ENCODE measurements at places on chromosomes 11 and 22. TPM values are rescaled to one million over a fixed set of nuclear protein-coding genes. Genes with fewer than 3 reads are reported as not detected.

Gene DDI1
- not detected for total RNA-seq

Gene MPST
- total RNA-seq, result 1.8 TPM

Gene SCN3B
- not detected for total RNA-seq

Gene PAX6
- total RNA-seq, result not detected

Gene MAPK12
- total RNA-seq, result 1.5 TPM
